Osteoblast (primary cell): ENCODE measurements at places on chromosomes 12 and 14. TPM values are rescaled to one million over a fixed set of nuclear protein-coding genes. Genes with fewer than 3 reads are reported as not detected.

DNA sequence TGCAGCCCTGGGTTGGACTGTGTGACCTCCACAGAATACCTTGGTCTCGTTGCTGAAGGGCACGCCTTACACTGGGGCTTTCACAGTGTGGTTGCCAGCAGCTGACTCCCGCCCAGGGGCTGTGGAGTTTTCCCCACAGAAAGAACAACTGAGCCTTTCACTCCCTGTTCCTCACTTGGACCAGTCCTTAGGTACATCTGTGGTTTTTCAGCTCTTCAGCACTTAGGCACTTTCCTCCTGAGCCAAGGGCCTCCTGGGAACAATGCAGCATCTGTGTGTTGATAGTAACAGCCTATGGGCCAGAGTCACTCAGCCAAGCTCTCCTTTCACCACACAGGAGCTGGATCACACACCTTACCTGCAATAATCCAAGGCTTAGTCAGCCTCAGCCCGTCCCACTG lies 25.0 kb downstream of the ERP27 start:
- DNase-seq, result no peak

- DNase-seq, result peak; percentile 30
Measured at GRCh38 chr12:68539615-68539952, 71.1 kb upstream of the RAP1B start.

DNA sequence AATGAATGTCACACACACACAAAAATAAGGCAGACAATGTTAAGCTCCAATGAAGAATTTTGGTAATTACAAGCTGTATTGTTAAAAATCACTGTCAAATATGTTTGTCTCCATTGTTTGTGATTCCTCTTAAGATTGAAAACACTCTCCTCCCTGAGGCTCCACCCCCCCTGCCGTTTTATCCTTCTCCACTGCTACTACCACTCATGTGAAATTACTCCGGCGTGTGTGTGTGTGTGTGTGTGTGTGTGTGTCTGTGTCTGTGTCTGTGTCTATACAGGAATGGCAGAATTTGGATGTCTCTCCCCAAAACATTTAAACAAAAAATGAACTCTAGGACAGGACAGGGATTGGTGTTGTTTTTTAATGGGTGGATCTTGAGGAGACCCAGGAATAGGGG lies 365.1 kb upstream of the DIO2 start:
- no peak for DNase-seq

GRCh38 chr14:103275000-103275399 lies 59.0 kb upstream of the EIF5 start:
- peak; percentile 15 for DNase-seq

DNA sequence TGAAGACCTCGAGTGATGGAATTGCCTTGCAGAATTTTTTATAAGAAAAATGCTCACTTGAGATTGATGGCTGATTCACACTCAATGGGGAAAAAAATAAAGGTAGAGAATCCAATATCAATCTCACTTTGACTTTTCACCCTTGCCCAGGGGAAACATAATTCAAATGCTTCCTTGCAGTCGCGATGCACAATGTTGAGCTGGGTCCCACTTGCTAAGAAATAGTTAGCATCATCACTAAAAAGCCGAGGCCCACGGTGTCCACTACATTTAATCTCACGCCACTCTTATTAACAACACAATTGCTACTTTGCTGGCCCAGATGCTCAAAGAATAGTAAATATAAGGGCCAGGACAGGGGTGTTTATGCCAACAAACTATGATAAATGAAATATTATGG lies 223.4 kb downstream of the SPTSSA start:
- no peak for DNase-seq

DNA sequence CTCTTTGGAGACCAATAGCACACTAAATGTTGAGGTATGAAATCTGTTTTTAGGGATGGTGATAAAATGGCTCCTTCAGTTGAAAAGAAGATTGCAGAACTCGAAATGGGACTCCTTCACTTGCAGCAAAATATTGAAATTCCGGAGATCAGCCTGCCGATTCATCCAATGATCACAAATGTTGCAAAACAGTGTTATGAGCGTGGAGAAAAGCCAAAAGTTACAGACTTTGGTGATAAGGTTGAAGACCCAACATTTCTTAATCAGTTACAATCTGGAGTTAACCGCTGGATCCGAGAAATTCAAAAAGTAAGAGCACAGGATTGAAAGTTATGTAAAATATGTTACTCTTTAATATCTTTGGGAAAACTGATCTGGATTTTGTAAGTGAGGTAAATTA lies 15.3 kb downstream of the DYNC1H1 start:
- no peak for DNase-seq

GRCh38 chr14:76720382-76720813 lies 40.9 kb upstream of the VASH1 start:
- DNase-seq, result no peak

- DNase-seq, result peak; percentile 85
Measured at GRCh38 chr12:49964849-49965624, 3.4 kb downstream of the AQP5 start.

DNA sequence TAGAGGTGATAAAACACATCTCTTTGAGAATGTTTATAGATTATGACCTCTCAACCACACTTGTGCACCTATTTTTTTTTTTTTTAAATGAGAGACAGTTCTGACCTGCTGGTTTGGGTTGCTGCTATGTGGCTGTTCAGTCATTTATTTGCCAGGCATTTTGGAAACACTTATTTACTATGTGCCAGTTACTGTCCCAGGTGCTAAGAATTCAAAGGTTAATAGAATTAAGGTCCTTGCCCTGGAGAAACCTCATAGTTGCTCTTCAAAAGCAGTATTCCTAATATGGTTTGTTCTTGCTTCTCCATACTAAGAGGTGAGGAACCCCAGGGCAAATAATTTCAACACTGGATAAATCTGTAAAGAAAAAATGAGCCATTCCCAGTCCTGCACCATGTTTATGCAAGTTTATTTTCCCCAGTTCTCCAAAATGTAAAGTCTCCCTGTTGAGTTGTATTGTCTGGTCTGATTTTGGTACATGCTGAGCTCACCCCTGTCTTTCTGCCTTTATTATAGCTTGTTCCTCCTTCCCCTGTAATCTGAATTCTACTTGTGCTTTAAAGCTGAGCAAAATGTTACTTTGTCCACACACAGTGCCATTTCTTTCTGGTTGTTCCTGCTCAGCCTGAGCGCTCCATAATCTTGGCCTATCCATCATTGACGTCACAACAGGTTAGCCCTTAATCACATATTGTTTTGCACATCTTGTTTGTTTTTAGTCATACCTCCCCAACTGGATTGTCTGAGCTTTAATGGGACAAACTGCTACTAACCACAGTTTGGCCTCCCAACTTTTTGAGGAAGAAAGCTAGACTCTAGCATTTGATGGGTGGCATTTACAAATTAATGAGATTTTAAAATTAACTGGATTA lies 56.7 kb downstream of the SRGAP1 start:
- no peak for DNase-seq

- no peak for DNase-seq
Measured at GRCh38 chr12:75161488-75161887, 48.2 kb downstream of the KCNC2 start.

- DNase-seq, result no peak
Measured at GRCh38 chr14:20583908-20584307, 3.9 kb downstream of the RNASE11 start.

GRCh38 chr14:88542857-88543795 lies 11.7 kb downstream of the PTPN21 start:
- peak; percentile 13 for DNase-seq

DNA sequence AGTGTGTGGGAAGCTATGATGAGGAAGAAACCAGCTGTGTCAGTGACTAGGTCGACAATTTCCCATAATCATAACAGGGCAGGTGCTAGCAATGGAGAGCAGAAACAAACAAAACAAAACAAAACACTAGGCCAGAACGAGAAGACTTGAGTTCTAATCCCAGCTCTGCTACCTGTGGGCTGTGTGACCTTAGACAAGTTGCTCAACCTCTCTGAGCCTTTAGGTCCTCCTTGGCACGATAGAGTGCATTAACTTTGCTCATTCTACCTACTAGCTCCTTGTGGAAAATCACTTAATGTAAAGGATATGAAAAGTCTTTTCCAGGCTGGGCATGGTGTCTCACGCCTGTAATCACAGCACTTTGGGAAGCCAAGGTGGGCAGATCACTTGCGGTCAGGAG lies 11.2 kb downstream of the HHIPL1 start:
- DNase-seq, result no peak

- peak; percentile 68 for DNase-seq
Measured at GRCh38 chr14:30559638-30560091, 707 bp downstream of the G2E3 start.

DNA sequence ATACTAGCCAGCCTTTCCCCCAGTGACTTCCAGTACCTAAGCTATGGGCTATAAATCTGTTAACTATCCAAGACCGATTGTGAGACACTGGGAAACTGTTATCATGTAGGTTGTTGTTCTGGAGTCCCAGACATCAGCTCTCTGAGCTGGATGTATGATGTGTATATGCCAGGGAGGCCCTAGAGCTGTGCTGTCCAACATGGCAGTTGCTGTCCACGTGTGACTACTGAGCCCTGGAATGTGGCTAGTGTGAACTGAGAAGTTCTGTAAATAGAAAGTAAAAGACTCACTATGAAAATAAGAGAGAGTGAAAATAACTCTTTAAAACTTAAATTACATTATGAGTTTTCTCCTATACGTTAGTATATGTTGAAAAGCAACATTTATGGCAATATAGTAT lies 755.8 kb upstream of the FBXO33 start:
- DNase-seq, result no peak

- DNase-seq, result peak; percentile 51
Measured at GRCh38 chr14:59098377-59098776, 90.1 kb upstream of the DAAM1 start.

- DNase-seq, result no peak
Measured at GRCh38 chr12:4858386-4858785, 51.3 kb upstream of the KCNA1 start.

IQSEC3 gene
- 0.36 TPM in 1 of 2 replicates, not detected in the other for total RNA-seq

CD4 gene
- 10.9 and 15.0 TPM in 2 replicates for total RNA-seq

MAPK1IP1L gene
- total RNA-seq, result 37.4 and 42.0 TPM in 2 replicates

RNASE7 gene
- total RNA-seq, result not detected in 2 replicates

CAPS2 gene
- 10.5 and 18.9 TPM in 2 replicates for total RNA-seq

MUCL1 gene
- not detected in 2 replicates for total RNA-seq

KCNA5 gene
- not detected in 2 replicates for total RNA-seq

BICDL1 gene
- total RNA-seq, result not detected in 2 replicates

LRCOL1 gene
- total RNA-seq, result not detected in 2 replicates

EMP1 gene
- 106 and 114 TPM in 2 replicates for total RNA-seq

KRT74 gene
- not detected in 2 replicates for total RNA-seq
